ENCODE measurements at places on chromosomes 6 and 20. TPM values are rescaled to one million over a fixed set of nuclear protein-coding genes. Genes with fewer than 3 reads are reported as not detected.

DNA sequence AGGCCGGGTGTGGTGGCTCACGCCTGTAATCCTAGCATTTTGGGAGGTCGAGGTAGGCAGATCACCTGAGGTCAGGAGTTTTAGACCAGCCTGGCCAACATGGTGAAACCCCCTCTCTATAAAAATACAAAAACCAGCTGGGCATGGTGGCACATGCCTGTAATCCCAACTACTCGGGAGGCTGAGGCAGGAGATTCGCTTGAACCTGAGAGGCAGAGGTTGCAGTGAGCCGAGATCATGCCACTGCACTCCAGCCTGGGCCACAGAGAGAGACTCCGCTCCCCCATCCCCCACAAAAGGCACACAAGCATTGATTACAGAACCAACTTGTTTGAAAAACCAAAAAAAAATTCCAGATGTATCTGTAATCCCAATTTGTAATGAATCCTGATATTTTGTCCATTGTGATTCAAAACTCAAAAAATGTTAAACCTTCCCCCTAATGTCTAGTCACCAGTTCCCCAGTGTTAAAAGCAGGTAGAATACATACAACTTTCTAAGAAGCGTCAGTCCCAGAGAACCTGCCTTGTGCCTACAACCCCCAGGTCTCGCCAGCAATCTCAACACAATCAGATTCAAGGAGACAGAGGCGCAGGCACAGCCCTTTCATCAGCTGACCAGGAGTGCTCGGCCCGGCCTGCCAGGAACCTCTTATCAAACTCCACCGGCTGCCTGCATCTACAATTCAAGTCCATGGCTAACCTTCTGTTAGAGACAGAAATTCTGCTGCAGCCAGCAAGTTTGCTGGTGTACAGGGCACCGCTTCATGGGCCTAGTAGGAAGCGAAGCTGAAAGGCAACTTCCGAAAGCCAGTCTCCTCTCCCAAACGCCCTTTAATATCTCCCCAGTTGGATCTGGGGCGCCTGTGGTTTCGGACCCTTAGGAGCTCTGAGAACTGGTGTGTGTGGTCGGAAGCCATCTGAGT, 2.1 kb downstream of the EZR start:
- DNase-seq: no peak

DNA sequence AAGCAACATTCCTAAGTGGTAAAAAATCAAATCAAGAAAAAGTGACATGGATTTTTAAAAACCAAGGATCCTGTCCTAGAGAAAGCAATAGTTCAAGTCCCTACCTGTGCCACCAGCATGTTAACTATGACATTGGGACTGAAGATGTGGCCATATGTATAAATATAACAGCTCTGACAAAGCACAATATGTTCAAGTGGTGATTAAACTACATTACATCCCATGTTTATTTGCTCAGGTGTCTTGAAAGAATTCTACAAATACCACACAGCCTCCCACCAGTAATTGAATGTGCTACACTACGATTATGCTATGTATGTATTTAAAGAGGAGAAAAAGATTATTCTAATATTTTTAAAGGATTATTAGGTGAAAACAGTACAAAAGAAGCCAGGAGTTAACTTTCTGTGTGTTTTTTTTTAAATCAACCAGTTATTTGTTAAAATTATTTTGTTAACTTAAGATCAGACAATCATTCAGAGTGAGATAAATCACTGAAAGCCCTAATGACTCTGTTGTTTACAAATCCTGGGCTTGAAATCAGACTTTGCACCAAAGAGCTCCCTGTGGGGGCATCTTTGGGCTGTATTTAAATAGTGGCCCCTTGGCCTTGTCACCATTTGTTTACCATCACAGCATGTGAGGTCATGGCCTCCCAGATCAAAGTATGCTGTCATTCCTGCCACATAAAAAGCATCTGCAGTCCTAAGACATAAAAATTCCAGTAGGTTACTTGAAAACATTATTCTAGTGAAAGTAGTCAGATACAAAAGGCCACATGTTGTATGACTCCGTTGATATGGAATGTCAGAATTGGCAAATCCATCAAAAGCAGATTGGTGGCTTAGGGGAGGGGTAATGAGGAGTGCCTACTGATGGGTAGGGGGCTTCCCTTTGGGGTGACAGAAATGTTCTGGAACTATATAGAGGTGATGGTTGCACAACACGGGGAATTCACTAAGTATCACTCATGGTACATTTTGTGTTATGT, 17.1 kb downstream of the TTLL2 start:
- no peak for DNase-seq

DNA sequence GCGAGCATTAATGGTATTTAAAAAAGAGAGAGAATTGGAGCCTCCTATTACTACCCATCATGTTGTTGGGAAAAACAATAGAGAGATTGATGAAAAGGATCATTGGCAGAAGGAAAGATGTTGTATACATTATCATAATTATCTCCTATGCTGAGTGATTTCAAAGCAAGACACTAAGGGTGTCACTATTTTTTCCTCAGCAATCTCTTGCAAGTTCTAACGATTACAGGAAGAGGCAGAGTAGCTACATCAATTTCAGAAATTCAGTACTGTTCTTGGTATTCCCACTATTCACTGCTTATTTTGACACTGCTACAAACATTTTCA, 891.2 kb downstream of the C6orf118 start:
- no peak for DNase-seq

The CRYBG1 gene
- 22.1 TPM for polyA plus RNA-seq

The OR2H1 gene
- not detected for polyA plus RNA-seq
